Sciatic nerve (tissue), 2 donors: ENCODE measurements at places on chromosomes 11 and 22. TPM values are rescaled to one million over a fixed set of nuclear protein-coding genes. Genes with fewer than 3 reads are reported as not detected.

HSCB gene
- total RNA-seq: 13.9 TPM

DNA sequence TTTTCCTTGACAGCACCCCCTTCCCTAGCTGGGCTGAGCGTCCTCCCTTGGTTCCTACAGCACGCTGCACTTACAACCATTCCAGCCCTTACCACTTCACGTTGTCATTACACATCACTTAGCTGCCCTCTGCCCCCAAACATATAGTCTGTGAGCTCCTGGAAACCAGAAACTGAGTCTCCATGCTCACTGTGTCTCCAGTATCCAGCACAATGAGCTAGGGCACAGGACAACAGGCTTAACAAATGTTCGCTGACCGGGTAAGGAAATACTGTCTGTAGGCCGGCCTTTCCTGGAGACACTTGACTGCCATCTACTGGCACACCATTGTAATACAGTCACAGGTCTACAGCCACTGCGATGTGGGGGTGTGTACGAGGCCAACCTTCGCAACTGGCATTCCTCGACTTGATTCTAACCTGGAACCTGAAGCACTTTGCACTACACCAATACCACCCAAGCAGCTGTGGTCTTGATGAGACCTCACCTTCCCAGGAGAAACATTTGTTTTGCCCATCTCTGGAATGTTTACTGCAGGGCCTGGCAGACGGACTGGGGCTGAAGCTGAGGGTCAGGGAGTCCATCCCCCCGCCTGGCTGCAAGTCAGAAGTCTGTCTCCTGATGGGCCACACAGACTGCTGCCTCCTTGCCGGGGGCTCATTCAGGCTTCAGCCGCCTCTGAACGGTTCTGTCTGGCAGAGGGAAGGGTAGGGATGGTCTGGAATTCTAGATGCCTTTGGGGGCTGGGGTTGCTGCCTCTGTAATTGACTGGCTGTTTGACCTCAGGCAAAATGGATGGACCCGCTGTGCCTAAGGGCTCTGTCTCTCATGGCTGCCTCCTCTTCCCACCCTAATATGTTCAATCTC, 72.0 kb downstream of the SYN3 start:
- DNase-seq: peak; percentile 76

- no peak for DNase-seq
Measured at GRCh38 chr11:77401486-77402217, 72.2 kb downstream of the PAK1 start.

- no peak for DNase-seq
Measured at GRCh38 chr11:90585491-90585890, 362.6 kb upstream of the CHORDC1 start.

GRCh38 chr11:72146625-72147024, 11.1 kb downstream of the FOLR3 start:
- no peak for DNase-seq

DNA sequence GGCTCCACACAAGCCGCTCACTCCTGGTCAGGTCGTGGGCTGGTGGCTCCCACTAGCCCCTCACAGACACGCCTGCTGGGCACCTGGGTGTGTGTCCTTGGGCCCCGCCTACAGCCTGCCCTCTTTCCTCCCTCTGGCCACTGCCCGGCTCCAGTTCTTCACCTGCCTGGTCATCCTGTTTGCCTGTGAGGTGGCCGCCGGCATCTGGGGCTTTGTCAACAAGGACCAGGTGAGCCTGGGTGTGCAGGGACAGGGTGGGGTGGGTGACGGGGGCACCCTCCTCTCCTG, 5.8 kb upstream of the TSSC4 start:
- no peak for DNase-seq

DNA sequence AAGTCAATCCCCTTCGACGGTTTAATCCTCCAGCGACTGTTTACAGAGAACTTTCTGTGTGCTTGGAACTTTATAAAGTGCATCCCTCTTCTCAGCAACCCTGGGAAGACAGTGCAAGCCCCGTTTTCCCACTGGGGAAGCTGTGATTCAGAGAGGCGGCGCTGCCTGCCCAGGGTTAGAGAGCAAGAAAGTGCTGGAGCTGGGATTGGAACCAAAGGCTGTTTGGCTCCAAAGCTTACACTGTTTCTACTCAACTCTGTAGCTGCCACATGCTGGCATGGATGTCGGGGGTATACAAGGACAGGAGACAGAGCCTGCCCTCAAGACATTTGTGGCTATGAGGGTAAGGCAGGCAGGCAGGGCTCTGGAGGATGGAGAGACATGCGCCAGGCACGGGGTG, 13.0 kb downstream of the FBLN1 start:
- no peak for DNase-seq

DNA sequence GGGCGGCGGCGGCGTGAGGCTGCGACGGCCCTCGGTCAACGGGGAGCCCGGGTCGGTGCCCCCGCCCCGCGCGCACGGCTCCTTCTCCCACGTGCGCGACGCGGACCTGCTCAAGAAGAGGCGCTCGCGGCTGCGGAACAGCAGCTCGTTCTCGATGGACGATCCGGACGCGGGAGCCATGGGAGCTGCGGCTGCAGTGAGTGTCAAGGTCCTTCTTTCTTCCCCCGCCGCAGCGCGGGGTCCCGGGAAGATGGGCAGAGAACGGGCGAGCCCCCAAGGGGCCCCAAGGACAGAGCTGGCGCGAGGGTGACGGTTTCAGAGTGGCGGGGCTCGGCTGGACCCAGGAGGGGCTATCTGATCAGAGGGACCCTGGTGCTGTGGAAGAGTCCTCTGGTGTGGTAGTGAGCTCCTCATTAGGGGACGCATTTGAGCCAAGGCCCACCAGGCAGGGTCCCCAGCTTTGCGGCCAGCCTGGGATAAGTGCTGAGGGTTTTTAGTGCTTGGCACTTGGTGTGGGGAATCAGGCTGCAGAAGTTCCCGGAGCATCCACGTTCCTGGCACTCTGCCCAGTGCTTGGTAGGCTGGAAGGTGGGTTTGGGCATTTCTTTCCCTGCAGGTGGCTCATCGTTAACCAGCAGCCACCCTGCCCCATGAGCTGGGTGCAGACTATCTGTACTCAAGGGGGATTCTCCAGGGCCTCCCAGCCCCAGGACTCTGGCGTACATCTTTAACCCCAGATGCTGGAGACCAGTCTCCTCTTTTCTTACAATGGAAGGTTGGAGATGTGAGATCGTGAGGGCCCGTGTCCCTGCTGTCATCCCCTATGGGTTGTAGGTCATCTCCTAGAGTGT, 9.8 kb downstream of the EHBP1L1 start:
- no peak for DNase-seq

GRCh38 chr22:38080474-38080849, 3.5 kb downstream of the SLC16A8 start:
- no peak for DNase-seq

SMC1B gene
- total RNA-seq: not detected
